GM10248 (cell line): ENCODE measurements at places on chromosomes 2 and 18.
A peak's percentile ranks its signal among the peaks of the same experiment; 100 is the strongest.

DNA sequence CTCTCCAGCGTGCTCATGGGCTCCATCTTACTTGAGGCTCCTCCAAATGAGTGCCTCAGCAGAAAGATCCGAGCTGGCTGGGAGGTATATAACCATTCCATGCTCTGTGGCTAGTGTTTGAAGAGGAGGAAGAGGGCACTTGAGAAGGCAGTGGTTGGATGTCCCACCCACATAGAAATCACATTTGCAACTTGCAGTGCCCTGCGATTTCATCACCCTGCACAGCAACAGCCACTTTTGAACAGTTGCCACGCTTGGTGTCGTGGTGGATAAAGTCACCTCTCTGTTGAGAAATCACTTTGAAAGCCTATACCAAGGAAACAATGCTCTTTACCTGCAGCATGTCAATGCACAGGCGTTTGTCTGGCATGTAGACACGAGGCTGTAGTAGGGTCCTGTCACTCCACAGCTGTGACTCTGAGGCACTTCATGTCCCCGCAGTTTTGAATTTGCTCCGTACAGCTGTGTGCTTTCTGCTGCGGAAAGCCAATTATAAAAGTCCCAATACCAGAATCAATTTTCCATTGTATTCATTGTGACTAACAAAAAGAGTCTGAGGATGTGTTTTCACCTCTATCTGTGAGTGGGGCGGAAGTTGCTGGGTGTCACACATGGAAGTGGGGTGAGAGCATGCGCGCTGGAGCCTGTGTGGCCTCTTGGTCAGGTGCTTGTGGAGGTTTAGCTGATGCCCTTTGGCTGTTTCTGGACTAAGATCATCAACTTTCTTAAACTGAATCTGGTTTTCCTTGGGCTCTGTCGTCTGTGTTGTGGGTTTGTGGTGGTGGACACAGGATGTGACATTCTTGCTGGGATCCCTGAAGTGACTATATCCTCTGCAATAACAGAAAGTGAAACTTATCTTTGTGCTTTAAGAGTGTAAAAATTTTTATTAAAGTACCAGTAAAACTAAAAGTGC, 2.8 kb downstream of the CNDP2 start:
- peak; percentile 71 for DNase-seq

DNA sequence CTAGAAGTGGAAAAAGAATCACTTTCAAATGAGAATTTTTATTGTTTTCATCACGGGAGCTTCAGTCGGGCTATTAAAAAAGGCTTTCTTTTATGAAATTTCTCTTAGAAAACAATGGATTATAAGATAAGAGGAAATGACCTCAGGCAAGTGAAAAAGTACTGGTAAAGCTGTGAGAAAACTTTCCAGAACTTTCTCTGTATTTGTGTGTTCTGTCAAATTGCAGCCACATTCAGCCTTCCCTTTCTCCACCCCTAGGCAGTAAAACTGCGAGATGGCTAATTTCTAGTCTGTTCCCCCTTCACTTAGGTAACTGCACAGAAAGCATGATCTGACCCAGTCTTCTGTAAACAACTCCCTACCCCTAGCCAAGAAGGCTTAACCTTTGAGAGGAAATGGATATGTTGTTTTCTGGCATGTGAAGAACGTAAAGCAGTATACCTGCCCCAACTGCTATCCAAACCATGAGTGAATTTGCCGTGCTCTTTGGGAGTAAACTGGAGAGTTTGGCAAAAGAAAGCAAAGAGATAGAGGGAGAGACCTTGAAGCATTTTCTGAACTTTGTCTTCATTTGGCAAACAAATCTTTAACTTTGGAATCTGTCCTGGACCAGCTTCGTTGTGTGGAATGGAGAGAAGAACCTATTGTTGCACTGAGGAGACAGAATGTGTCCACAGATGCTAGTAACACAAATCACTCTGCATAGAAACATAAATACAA, 105.4 kb downstream of the ETAA1 start:
- DNase-seq, result no peak

- no peak for DNase-seq
Observed at GRCh38 chr2:16632598-16632997, 33.0 kb downstream of the CYRIA start.

DNA sequence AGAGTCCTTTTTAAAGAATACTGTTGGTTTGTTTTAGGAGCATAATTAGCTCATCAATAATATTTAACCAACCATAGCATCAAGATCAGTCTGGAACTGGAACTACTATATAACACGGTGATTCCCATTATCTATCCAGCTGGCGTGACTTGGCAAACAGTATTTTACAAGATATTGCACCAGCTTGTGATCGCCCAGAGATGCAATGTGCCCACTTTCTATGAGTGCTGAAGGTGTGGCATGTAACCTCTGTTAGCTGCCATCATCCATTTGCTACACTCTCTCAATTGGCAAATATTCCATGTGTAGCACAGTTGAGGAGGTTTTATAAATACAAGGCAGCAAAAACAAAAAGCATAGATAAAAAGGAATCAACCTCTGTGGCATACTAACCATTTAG, 64.9 kb downstream of the FIGN start:
- no peak for DNase-seq

- DNase-seq, result peak; percentile 86
Observed at GRCh38 chr18:59846814-59847490, 52.8 kb upstream of the PMAIP1 start.

DNA sequence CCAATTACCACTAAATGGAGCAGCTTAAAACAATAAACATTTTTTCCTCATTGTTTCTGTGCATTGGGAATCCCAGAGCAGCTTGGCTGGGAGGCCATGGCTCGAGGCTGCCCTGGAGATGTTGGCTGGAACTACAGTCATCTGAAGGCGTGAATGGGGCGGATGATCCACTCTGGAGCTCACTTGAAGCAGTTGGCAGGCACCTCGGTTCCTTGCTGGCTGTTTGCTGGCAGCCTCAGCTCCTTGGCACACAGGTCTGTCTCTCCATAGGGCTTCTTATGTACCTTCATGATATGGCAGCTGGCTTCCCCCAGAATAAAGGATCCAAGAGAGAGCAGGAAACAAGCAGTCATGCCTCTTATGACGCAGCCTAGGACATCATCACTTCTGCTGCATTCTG, 227.0 kb upstream of the COPS8 start:
- no peak for DNase-seq

DNA sequence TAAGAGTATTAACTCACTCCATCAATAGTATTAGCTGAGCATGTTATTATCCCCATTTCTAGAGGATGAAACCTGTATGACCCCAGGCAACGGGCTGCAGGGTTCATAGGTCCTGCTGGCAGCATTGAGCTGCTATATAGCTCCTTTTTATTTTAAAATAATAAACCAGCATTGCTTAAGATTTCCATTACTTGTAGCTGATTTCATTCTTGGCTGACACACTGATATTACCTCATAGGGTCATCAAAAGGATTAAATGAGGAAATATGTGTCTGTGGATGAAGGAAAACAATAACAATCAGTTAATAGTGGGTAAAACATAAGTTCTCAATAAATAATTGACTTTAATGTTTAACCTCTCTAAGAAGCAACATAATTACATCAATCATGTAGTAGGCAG, 48.3 kb upstream of the NRP2 start:
- DNase-seq, result no peak

DNA sequence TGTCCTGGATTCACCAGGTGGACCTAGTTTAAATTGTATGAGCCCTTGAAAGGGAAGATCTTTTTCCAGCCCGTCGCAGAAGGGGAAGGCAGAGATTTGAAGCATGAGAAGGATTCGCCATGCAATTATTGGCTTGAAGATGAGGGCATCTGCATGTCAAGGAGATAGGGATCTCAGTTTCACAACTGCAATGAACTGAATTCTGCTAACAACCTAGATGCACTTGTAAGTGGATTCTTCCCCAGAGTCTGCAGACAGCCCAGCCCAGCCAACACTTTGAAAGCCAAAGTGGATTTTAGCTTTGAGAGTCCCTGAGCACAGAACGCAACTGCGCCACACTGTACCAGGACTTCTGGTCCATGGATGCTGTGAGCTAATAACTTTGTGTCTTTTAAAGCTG, 286.0 kb downstream of the TSN start:
- no peak for DNase-seq

- DNase-seq, result no peak
Observed at GRCh38 chr2:44295633-44296359, 20.5 kb downstream of the SLC3A1 start.

DNA sequence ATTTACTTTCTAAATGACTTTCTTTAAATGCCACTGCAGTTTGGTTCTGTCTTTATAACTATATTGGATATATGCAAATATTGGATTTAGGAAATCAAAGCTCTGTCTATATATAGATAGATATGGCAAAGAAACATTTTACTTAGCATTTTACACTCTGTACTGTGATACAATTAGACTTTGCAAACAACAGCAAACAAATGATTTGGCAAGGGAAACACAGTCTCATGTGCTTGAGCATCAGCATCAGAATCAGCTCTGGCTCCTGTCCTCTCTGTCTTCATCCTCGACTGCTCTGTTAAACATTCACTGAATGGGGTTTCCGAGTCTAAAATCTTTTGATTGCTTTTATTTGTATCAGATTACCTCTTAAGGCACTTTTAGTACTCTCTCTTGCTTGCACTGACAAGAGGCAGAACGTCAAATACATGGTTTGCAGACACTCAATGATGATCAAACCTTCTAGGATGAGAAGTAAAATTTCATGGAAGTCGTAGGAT, 176.8 kb upstream of the LRP1B start:
- no peak for DNase-seq

GRCh38 chr2:38293152-38293865, 83.8 kb downstream of the ATL2 start:
- no peak for DNase-seq

DNA sequence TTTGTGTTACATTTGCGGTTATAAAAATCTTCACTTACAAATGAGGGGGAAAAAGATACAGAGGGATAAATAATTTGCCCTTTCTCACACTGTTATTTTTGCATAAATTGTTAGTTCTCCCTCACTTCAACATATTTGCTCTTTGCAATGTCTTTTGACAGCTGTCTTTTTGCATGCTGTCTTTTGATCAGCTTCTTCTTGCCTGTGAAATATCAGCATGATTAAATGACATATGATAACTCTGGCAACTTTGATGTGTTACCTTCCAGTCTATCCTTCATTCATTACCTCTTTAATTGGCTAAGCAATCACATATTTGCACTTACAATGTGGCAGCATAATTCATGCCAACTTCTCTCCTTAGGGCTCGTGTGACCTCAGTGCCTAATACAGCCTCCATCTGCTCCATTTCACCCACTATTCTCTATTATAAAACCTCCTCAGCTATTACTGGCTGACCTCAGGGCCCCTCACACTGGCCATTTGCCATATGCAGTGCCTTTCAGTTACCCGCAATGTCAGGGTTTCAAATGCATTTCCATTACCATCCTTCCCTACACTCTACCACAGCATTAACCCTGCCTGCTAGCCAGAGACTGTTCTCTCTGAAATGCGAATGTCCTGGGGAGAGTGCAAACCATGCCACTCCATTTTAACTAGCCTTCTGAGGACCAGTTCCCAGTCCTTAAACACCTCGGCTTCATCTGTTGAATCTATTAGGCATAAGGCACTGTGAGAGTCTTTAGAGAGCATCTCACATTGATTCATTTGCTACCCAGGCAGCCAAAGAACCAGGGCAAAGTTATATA, 1056.6 kb upstream of the CHAC2 start:
- no peak for DNase-seq

- no peak for DNase-seq
Observed at GRCh38 chr18:6204476-6204875, 210.2 kb downstream of the L3MBTL4 start.

DNA sequence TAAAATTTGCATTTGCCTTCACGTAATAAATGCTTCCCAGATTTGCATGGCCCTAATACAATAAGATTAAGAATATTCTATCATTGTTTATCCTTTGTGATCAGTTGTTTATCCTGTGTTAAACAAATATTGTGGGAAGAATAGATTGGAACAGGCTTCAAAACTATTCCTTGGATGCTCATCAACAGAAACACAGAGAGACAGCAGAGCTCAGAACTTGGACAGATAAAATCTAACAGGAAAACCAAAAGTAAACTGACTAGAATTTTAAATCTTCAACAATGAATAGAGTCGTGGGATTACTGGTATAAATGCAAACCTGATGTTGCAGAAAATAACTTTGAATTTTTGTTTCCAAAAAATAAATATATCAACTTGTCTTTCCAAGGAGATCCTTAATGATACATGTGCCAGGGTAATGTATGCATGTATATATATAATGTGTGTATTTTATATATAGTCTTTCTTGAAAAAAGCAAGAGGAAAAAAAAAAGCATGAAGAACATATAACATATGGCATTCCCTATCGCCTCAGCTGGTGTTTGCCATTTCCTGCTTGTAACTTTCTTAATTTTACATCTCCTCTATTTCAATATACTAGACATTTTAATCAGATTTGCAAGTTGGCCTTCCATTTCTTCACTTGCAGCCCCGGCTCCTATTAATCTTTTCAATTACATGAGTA, 59.9 kb upstream of the TANK start:
- no peak for DNase-seq

DNA sequence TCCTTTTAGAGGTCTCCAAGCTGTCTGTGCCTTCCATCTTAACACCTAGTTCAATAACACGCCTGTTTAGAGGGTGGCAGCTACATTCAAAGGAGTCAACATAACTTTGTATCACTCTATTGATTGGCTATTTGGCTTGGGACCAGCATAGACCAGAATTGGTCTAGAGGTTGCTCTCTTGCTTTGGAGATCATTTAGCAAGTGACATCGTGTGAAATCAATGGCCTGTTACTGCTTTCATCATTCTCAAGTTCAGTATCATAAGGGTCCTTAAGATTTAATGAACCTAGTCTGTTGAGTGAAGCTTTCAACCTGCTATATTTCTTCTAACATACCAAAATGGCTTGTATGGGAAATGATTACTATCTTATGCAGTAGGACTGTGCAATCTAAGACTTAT, 768.2 kb downstream of the NRXN1 start:
- no peak for DNase-seq

- no peak for DNase-seq
Observed at GRCh38 chr2:190466819-190467446, 58.8 kb downstream of the MFSD6 start.

DNA sequence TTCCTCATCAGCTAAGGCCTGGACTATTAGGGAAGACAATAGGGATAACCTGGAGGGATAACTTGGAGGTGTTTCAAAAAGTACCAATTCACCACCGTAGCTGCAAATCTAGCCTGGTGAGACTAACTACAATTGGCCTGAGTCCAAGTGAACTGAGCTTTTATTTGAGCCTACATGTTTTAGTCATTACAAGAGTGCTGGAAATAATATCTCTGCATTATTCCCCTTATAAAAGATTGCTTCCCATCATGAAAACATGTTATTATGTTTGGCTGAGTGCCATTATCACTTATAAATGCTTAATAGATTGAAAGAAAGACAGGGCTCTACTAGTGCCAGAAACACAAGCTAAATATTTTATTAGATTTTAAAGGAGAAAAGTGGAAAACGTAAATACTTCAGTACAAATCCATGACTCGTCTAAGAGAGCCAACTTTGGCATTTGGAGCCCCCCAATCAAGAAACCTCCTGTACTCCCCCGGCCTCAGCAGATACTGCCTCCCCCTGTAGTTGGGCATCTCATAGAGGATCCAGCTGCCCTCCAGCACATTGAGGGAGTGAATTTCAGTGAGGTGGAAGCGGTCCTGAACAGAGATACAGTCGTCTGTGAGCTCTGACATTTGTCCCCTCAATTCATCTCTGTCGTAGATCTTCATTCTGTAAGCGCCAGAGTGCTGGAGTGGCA, 3.6 kb downstream of the CRYGB start:
- DNase-seq, result no peak
